ENCODE measurements at places on chromosomes 6 and 20. TPM values are rescaled to one million over a fixed set of nuclear protein-coding genes. Genes with fewer than 3 reads are reported as not detected.

NMBR gene
- not detected for total RNA-seq

SULF2 gene
- total RNA-seq: 65.2 TPM

GPR63 gene
- total RNA-seq: 18.5 TPM

FAM210B gene
- total RNA-seq: 66.4 TPM

PABPC1L gene
- 135 TPM for total RNA-seq

RPS6KA2 gene
- total RNA-seq: 12.0 TPM

OXT gene
- not detected for total RNA-seq

LINC00237 gene
- not detected for total RNA-seq

ZKSCAN4 gene
- total RNA-seq: 6.8 TPM

HM13 gene
- total RNA-seq: 140 TPM

BHLHE23 gene
- not detected for total RNA-seq

AURKA gene
- total RNA-seq: 14.7 TPM

CCDC170 gene
- 3.2 TPM for total RNA-seq

SLC2A4RG gene
- total RNA-seq: 122 TPM

CCN6 gene
- not detected for total RNA-seq

ADGB gene
- total RNA-seq: not detected

TBXT gene
- total RNA-seq: not detected

LY6G6D gene
- total RNA-seq: 0.67 TPM

SLC26A8 gene
- 0.27 TPM for total RNA-seq

RHAG gene
- not detected for total RNA-seq

IMPG1 gene
- total RNA-seq: not detected

RNF5 gene
- 60.7 TPM for total RNA-seq

PROKR2 gene
- 2.3 TPM for total RNA-seq

PGBD1 gene
- total RNA-seq: 8.9 TPM

FAXC gene
- total RNA-seq: 13.9 TPM

C20orf141 gene
- total RNA-seq: not detected

TNF gene
- total RNA-seq: 0.60 TPM

PSORS1C2 gene
- total RNA-seq: not detected

PNLDC1 gene
- 0.33 TPM for total RNA-seq

VSTM2L gene
- 31.9 TPM for total RNA-seq

TMEM74B gene
- 1.1 TPM for total RNA-seq

SRPK1 gene
- total RNA-seq: 70.2 TPM

Data from mesothelial cell of epicardium (in vitro differentiated cells).